ENCODE measurements at places on chromosomes 1 and 21.
A peak's percentile ranks its signal among the peaks of the same experiment; 100 is the strongest.

- DNase-seq, result no peak
Observed at GRCh38 chr1:100051893-100052292, 80.8 kb downstream of the SASS6 start.

- no peak for DNase-seq
Observed at GRCh38 chr1:152860129-152860528, 333 bp downstream of the LCE7A start.

GRCh38 chr1:245679821-245680780 is 525.3 kb downstream of the KIF26B start:
- DNase-seq, result no peak

- no peak for DNase-seq
Observed at GRCh38 chr1:81325397-81325796, 475.3 kb upstream of the ADGRL2 start.

GRCh38 chr1:214492401-214493075 is 58.9 kb downstream of the PTPN14 start:
- DNase-seq, result no peak

DNA sequence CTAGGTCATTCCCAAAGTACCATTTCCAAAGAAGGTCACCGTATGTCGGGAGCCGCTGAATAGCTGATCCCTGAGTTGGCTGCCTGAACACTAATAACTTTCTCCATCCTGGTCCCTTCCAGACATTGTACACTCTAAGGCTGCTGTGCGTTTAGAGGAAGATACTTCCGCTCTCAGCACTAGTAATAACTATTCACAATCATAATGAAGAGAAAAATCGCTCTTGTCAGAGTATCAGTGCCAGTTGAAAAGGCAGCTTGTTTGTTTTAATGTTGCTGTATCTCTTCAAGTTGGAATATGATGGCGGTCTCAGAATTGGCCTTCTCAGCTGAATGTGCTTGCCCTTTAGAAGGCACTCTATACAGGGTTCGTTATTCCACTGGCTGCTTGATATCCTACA is 43.5 kb downstream of the TGFB2 start:
- no peak for DNase-seq

GRCh38 chr1:94006604-94007003 is 97.4 kb upstream of the GCLM start:
- no peak for DNase-seq

GRCh38 chr1:226066415-226067078 is 4.0 kb downstream of the H3-3A start:
- no peak for DNase-seq

DNA sequence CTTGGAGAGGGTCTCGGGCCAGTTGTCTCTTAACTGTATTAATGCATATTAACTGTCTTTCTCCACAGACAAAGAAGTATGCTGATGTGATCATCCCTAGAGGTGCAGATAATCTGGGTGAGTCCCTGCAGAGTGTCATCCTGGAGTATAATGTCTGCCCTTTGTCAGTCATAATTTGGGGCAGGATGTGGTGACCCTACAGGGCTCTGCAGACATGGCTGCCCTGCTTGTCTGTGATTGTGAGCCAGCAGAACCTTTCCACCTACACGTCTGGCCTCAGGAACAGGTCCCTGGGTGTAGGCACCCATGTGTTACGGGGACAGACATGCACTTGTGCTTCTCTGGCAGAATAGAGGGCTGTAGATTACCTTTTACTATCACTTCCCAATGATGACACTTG is 78.4 kb downstream of the UCK2 start:
- DNase-seq, result no peak

DNA sequence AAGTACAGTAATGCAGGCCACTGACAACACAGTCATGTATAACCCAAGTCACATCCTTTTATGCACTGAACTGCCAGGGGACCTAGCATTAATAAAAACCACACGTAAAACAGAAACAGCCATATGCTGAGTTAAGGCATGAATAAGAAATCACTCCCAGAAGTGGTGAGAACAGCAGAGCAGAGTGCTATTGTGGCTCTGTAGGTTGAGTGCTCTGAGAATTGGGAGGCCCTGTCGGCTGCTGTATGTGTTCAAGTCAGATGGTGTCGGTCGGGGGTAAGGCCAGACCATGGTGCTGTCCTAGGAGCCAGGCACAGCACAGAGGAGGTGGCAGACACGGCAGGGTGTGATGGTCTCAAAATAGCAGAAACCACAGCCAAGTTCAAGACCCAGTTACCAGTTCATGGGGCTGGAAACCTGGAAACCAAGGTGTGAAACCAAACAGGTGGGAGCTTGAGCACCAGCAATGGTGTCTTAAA is 126.6 kb upstream of the COA6 start:
- DNase-seq, result no peak

DNA sequence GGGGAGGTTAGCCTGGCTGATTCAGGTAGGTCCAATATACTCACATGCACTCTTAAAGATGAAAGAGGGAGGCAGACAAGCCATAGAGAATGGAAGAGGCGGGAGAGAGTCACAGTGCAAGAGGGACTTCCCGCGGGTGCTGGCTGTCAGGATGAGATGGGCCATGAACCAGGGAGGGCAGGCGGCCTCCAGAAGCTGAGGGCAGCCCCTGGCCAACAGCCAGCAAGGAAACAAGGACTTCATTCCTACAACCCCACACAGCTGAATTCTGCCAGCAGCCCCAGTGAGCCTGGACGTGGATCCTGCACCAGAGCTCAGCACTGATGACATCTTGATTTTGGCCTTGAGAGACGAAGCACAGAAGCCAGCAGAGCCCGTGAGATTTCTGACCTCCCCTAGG is 15.1 kb upstream of the B3GALT5 start:
- no peak for DNase-seq

GRCh38 chr1:22142315-22143064 is 407 bp downstream of the WNT4 start:
- no peak for DNase-seq

DNA sequence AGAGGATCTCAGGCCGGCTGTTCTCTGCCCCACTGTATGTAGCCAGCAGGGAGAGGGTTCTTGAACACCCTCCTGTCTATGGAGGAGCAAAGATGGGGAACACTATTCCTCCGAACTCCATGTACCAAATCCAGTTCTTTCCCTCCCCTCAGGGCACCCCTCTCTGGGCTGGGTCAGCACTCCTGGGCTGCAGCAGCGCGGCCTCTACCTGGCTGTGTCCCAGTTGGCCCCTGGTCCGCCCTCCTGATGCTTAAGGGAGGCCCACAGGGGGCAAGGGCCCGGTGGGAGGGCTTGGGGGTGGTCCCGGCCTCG is 471 bp upstream of the ADPRS start:
- DNase-seq, result no peak

GRCh38 chr1:182441719-182442118 is 8.2 kb upstream of the RGSL1 start:
- no peak for DNase-seq

DNA sequence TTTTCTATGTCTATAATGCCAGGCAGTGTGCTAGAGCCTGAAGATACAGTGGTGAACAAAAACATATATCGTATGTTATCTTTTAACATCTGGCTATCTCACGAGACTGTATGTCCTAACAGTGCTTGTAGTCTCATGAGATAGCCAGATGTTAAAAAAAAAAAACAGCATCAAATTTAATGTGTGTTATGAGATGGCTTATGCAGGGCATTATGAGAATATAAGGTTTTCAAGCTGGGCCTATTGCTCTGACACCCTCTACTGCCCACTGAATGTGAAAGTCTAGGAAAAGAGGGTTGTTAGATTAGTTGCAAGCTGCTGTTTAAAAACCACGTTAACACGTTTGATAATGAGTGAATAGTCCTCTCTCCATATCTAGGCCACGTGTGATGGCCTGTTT is 109.8 kb downstream of the CACHD1 start:
- no peak for DNase-seq

GRCh38 chr1:46818591-46818990 is 19.7 kb downstream of the CYP4B1 start:
- no peak for DNase-seq

GRCh38 chr21:41228006-41228370 is 60.0 kb downstream of the BACE2 start:
- no peak for DNase-seq

GRCh38 chr21:15999741-16000140 is 270.0 kb downstream of the USP25 start:
- no peak for DNase-seq

GRCh38 chr1:11407301-11407994 is 71.5 kb upstream of the DISP3 start:
- DNase-seq, result no peak

DNA sequence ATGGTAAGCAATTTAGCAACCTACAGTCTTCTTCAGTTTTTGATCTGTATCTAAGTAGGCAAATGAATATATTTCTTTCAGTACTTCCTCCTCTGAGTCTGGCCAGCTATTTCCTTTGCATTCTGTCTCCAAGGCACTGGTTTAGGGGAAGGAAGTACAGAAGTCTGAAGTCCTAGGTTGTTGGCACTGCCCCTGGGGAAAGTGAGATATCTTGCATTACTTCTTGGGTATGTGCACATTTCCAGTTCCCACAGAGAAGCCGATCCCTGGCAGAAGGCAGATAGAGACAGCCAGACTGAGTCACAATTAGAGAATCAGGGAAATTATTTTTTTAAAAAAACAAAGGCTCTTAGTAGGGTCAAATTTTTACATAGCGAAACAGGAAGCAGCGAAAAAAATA is 98.8 kb downstream of the RASAL2 start:
- no peak for DNase-seq

DNA sequence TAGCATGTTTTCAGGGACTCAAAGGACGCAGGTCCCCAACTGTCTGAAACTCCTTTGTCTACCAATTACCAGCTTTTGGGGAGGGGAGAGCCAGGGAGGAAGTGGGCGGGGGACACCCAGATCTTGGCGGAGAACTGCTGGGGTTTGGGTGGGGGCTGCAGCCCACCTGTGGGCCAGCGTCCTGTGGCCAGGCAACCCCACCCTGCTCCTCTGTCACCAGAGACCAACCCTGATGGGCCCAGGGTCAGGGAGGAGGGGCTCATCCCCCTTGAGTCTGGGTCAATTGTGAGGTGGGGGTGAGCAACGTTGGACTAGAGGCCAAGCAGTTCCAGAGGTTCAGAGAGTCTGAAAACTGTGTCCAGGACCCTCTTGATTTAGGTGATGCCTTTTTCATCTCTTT is 96.1 kb upstream of the TARDBP start:
- DNase-seq, result no peak

DNA sequence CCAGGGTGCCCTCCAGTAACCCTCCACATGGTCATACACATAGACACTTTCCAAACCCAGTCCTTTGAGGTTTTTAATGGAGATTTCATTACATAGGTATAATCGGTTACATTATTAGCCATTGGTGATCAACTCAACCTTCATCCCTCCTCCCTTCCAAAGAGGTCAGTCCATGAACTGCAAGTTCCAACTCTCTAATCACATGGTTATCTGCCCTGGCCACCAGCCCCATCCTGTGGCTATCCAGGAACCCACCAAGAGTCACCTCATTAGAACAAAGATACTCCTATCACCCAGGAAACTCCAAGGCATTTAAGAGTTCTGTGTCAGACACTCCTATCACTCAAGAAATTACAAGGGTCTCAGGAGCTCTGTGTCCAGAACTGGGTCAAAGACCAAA is 12.2 kb downstream of the ATP1A4 start:
- no peak for DNase-seq

DNA sequence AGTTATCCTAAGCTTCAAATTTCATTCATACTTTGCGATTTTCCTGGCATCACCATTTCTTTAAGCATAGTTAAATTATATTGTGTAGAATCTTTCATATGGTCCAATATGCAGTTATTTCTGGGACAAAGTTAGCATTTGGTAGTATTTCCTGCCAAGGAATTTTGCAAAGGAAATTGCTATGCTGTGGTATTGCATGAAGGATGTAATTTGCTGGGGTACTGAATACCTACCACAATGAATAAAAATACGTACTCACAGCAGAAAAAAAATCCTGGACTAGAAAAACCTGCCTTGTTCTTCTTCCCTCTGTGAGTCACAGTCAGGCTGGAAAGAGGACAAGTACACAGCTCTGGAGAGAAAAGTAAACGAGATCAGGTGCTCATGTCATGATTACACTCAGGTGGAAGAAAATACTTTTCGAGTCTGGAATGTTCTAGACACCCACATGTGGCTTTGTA is 241.2 kb downstream of the PTBP2 start:
- no peak for DNase-seq

GRCh38 chr1:93878501-93878888 is 511 bp downstream of the DNTTIP2 start:
- DNase-seq, result peak; percentile 84

DNA sequence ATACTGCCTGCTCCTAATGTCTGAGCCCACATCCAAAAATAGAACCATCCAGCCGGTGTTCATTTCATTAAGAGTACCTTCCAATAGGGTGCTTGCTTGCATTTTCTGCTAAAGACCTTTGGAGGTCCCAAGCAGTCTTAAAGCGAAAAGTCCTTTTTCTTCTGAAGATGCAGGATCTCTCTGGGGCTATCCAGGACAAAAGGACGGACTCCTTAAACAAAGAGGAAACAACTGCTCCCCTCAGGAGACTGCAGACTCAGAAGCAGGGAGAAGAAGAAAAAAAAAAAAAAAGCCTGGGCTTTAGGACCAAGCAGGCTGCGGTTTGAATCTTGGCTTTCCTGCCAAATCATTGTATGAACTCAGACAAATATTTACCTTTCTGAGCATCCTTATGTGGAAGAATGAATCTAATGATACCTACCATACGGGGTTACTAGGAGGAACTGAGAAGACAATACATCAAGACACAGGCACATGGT is 204.0 kb downstream of the PLPP3 start:
- DNase-seq, result no peak

- DNase-seq, result no peak
Observed at GRCh38 chr1:33660244-33660643, 187.8 kb downstream of the ZSCAN20 start.

- DNase-seq, result no peak
Observed at GRCh38 chr1:207085887-207086286, 2.8 kb upstream of the C4BPB start.

- no peak for DNase-seq
Observed at GRCh38 chr1:33561576-33561975, 89.1 kb downstream of the ZSCAN20 start.

DNA sequence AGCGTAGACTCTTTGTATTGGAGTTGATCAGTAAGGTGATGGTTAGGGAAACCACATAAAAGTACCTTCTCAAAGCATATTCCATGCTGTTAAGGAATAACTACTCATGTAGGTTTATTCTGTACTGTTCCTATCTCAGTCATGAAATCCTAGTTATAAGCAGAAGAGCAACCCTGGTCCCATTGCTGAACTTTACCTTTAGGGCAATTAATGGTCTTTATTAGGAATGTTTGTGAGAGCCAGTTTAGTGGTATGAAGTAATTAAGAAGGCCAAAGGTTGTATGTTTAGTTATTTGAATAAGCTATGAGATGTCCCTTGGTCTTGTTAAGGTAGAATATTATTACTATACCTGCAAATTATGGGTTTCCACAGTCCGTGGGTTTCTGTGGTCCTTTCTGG is 44.0 kb downstream of the ACP6 start:
- DNase-seq, result no peak

- no peak for DNase-seq
Observed at GRCh38 chr1:89884718-89885596, 64.1 kb downstream of the LRRC8D start.

GRCh38 chr1:25760871-25761270 is 39.1 kb upstream of the SELENON start:
- no peak for DNase-seq

Data from activated CD8-positive, alpha-beta memory T cell treated with anti-CD3 and anti-CD28 coated beads, Interleukin-2, amount 50 U/mL, for 48 hours (primary cell).